ENCODE measurements at places on chromosomes 13 and 19.

- DNase-seq = no peak
Measured at GRCh38 chr19:27918818-27919217, 1294.1 kb downstream of the UQCRFS1 start.

GRCh38 chr19:42113641-42114348 is 18.5 kb downstream of the POU2F2 start:
- peak; percentile 64 for DNase-seq

- no peak for DNase-seq
Measured at GRCh38 chr13:67303661-67304333, 73.7 kb upstream of the PCDH9 start.

- peak; percentile 90 for DNase-seq
Measured at GRCh38 chr13:111531505-111531904, 211.1 kb downstream of the TEX29 start.

DNA sequence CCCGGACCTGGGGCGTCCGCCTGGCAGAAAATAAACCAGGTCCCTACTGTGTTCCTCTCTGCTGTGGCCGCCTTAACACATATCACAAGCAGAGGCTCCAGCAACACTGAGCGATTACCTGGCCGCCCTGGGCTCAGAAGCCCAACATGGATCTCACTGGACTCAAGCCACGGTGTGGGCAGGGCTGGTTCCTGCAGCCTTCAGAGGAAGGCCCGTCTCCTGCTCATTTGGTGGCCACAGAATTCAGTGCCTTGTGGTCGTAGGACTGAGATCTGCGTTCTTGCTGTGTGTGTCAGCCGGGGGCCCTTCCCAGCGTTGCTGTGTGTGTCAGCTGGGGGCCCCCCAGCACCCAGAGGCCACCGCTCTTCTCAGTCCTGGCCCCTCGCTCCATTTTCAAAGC is 30.2 kb downstream of the C2CD4C start:
- DNase-seq = no peak

DNA sequence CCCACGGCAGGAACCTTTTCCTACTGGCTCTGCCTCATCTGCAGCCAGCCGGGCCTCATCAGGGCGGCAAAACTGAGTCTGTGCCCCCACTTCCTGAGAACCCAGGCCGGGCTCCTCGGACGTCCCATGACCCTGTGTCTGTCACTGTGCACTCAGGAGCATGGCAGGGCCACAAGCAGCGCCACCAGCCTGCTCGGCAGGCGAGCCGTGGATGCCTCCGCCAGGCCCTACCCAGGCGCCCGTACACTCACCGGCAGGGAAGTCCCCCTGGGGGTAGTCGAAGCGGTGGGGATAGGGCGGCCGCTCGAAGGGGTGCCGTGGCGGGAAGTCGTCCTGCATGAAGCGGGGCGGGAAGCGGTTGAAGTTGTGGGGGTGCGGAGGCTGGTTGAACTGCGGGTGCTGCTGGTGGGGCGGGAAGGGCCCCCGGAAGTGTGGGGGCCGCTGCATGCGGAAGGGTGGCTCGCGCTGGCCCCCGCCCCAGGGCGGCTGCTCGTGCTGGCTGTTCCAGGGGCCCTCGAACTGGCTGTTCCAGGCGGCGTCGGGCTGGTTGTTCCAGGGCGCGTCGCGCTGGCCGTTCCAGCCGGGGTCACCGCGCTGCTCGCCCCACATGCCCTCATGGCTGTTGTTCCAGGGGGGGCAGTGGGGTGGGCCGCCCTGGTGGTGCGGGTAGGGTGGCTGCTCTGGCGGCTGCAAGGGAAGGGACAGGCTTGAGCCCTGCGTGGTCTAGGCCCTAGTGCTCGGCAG is 17.1 kb downstream of the CHERP start:
- no peak for DNase-seq

DNA sequence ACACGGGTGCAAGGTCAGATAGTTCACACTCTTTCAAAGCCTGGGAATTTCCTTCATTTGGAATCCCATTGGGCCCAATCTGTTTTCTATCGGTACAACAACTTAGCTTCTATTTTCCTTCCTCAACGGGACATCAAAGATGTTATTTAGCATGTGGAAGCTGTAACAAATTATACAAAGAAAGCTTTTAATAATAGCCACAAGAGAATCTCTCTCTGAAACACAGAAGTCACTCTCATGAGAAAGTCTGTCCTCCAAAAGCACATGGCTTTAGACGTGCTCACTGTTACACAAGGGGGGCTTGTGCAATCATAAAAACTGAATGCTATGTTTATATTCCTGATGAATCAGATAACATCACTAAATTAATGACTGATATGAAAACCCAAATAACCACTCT is 28.9 kb upstream of the CYSLTR2 start:
- no peak for DNase-seq

- no peak for DNase-seq
Measured at GRCh38 chr13:28349907-28350654, 144.8 kb downstream of the FLT1 start.

DNA sequence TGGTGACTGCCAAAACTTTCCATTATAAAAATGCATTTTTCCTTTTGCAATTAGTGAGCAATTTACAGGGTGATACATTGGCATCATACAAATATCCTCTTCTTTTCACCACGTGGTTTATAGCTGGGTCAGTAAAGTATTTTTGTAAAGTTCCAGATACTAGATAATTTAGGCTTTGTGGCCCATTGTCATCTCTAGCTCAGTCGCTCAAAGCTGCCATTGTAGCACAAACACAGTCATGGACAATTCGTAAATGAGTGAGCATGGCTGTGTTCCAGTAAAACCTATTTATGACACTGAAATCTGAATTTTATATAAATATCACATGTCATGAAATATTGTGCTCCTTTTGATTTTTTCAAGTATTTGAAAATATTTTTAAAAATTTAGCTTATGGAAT is 162.9 kb downstream of the USP12 start:
- DNase-seq = no peak

DNA sequence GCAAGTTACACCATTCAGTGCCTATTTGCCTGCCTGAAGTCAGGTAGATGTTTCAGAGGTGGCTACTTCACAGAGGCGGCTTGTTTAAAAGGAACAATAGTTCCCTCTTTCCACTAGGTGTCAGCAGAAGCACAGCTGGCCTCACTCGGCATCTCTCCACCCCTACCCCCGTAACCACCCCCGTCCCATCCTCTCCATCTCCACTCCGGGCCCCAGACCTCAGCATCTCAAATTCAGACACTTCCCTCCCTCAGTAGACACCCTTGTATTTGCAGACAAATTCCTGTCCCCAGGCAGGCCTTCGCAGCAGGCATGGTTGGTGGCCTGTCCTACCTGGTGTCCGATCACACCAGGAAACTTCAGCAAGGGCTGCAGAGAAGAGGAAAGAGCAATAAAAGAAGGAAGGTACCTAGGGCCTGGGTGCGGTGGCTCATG is 9.1 kb upstream of the DPP9 start:
- peak; percentile 85 for DNase-seq

- DNase-seq = peak; percentile 34
Measured at GRCh38 chr19:13043285-13043684, 48.0 kb downstream of the NFIX start.

- no peak for DNase-seq
Measured at GRCh38 chr19:48596679-48597465, 9.7 kb upstream of the SPACA4 start.

- no peak for DNase-seq
Measured at GRCh38 chr13:98456413-98456845, 120.5 kb downstream of the STK24 start.

- peak; percentile 79 for DNase-seq
Measured at GRCh38 chr13:112893570-112894422, 75.2 kb upstream of the MCF2L start.

DNA sequence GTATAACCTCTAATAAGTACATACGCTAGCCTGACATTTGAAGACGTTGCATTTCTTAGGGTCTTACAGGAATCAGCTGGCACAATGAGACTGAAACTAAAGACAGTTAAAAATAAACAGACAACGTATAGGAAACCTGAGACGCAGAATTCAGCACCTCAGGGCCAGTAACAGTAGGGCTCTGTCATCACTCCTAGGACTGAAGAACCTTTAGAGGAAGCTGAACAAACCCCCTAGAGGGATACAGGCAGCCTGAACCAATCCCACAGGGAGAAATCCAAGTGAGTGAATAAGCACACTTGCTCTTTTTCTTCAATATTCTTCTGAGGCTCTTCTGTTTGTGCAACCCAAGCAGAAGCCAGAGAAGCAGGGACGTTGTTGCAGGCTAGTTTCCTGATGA is 53.9 kb upstream of the KLHL1 start:
- DNase-seq = no peak

DNA sequence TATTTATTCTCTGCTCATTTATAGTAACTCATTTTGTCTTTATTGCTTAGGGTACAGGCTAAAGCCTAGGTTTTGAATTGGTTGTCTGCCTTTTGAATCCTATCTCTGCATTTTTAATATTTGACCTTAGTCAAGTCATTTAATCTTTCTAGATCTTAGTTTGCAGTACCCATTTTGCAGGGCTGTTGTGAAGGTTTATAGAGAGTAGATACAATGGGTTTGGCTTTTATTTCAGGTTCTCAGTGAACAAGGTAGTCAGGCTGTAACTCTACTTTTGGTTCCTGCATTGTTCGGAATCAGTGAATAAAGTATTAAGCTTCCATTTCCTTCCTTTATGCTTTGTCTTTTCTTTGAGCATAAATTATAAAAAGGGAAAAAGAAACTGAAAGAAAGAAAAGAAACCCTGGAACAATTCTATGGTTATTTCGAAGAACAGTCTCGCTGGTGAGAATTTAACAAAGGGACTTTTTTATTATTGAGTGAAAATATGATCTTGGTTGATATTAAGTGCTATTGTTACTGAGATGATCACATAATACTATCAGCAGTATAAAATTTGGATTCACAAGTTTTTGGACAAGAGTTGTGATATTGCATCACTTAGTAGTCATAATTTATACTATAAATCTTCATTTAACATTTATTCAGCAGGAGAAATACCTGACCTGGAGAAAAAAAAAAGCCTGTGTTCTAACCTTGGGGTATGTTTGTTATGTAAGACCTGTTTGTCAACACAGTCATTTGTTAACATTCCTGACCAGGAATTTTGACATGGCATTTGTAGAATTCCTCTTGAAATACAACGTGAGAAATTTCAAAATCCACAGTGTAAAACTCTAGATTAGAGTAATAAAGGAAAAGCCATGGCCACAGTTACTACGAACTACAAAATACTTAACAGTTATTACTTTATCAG is 91.3 kb downstream of the ZMYM2 start:
- no peak for DNase-seq

DNA sequence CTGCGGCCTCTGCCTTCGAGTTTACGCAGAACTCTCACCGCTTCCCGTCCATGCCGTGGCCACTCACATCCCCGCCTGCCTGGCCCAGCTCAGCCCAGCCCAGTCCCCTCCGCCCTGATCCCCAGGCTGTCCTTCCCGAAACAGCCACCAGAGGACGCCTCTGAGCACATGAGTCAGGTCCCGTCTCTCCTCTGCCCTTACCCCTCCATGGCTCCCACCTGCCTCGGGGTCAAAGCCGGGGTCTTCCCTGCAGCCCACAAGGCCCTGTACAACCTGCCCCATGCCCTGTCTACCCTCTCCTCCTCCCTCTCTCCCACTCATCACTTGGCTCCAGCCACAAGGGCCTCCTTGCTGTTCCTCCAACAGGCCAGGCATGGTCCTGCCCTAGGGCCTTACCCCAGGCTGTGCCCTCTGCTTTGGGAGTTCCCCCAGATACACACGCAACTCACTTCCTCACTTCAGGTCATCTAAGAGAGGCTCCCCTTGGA is 8.1 kb upstream of the SEMA6B start:
- DNase-seq = no peak

DNA sequence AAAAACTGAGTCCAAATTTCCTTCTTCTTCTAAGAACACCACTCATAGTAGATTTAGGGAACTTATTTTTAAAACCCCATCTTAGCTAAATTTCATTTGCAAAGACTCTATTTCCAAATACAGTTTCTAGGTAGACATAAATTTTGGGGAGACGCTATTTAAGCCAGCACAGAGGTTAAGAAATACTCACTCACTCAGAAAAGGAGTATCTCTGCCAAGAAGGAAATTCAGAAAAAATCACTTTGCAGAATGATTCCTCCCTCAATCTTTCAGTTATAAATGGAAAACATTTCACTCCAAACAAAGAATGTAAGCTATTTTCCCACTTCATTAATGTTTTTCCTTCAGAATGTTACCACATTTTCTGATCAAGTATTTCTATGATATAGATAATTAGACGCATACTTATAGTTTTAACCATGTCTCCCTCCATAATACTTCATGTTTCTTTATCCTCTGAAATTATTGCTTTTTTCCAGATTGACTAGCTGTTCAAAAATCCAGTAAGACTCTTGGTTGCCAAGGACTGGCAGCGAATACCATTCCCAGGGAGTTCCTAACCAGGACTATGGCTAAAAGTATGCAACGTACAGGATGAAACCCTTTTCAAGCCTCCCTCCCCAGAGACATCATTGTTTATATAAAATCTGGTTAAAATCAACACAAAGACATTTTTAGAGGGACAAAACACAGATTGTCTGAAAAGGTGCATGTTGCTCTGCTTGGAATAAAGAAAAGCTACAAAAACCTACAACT is 52.5 kb upstream of the RXFP2 start:
- no peak for DNase-seq

GRCh38 chr13:107210723-107211030 is 642.7 kb upstream of the ARGLU1 start:
- peak; percentile 100 for DNase-seq

DNA sequence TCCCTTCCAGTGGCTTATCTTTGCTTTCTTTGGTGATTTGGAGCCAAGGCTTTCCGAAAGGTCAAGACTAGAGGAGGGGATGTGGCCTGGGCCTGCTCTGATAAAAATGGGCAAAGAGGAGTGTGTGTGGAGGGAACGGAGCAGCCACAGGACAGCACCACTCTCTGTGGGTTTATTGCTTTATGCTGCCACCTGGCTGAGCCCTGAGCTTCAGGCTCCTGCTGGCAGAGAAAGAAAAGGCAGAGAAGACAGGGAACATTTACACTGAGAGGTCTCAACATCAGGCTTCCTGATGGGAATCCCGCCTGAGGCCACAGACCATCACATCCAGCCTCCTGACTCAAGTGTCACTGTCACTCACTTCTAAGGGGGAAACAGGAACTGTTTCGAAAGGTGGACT is 9.2 kb upstream of the GSX1 start:
- DNase-seq = no peak

GRCh38 chr19:45591004-45591637 is 6.5 kb upstream of the OPA3 start:
- no peak for DNase-seq

- DNase-seq = no peak
Measured at GRCh38 chr13:75993823-75994222, 357.7 kb downstream of the LMO7 start.

DNA sequence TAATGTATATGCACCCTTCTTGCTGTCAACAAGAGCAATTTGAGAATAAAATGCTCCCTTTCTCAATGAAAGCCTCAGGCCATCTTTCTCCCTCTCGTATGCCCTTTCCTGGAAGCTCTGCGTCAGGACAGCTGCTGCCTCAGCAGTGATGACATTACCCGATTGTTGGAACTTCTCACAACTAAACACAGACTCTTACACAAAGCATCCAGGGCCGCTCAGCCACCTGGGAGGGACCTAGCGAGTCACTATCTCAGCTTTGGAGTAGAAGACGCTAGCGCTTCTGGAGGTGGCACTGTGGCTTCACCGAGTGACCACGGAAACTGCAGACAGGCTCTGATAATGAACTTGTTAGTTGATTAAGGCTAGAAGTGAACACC is 153.2 kb upstream of the SOX1 start:
- DNase-seq = no peak

- DNase-seq = no peak
Measured at GRCh38 chr19:805600-806550, 8.6 kb downstream of the PTBP1 start.

- DNase-seq = no peak
Measured at GRCh38 chr19:11833541-11833940, 15.0 kb upstream of the ZNF439 start.
